A172 (cell line): ENCODE measurements at places on chromosomes 11 and 22. TPM values are rescaled to one million over a fixed set of nuclear protein-coding genes. Genes with fewer than 3 reads are reported as not detected.

- no peak for DNase-seq
Observed at GRCh38 chr11:125170001-125170509, 5.5 kb downstream of the PKNOX2 start.

DNA sequence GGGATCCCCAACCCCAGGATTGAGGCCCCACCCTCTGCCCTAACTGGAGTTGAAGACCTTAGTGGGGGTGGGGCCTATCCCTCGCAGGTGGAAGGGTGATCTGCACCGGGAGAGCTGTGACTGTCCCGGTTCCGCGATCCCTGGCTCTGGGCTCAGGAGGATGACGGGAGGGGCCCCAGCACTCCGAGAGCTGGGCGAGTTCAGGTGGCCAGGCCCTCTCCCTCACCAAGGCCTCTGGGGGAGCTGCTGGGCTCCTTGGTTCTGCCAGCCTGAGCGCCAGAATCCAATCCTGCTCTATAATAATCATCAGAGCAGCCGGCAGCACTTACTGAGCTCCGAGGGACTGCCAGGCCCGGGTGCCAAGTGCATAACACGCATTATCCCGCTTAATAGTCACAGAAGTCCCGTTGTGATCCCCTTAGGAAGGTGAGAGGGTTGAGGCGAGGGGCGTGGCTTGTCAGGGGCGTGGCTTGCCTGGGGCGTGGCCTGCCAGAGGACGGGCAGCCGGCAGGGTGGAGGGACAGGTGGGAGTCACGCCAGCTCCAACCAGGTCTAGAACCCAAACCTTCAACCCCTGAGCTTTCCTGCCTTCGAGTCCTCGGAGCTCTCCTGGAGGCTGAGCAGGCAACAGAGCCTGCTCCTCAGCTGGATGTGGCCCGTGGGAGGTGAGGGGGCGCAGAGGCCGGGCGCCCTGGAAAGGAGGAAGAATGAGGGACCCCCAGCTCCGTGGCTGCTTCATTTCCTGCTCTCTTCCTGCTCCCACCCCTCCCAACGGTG, 7.3 kb upstream of the SYT7 start:
- DNase-seq, result no peak

- DNase-seq, result peak; percentile 85
Observed at GRCh38 chr11:73393479-73394415, 17.5 kb downstream of the RELT start.

DNA sequence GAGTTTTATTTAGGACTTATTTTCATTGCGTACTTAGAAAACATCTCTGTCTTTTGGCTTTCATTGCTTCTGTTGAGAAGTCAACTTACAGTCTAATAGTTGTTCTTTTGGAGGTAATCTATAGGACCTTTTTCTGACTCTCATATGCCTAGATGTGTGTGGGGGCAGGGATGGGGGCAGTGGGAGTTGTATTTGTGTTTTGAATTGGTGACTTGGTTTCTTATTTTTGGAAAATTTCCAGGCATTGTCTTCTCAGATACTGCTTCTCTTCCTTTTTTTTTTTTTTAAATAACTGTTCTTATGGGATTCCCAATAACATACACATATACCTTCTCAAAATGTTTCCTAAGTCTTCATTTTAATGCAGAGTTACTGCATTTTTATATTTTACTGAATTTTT, 58.0 kb downstream of the FAR1 start:
- no peak for DNase-seq

DNA sequence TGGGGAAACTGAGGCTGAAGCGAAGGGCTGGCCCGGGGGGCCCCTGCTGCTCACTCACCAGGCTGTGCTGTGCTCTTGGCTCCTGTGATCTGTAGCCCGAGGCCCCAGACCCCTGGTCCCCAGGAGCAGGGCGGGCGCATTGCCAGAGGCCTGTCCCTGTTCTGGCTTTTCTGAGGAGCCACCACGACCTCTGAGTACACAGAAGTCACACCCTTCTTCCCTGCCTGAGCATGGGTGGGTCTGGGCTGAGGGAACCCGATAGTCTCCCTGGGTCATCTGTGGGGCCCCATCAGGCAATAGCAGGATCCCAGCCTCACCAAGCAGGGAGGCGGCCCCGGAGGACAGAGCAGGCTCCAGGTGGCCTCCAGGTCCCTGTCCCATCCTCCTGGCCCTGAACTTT, 5.1 kb downstream of the CASTOR1 start:
- no peak for DNase-seq

DNA sequence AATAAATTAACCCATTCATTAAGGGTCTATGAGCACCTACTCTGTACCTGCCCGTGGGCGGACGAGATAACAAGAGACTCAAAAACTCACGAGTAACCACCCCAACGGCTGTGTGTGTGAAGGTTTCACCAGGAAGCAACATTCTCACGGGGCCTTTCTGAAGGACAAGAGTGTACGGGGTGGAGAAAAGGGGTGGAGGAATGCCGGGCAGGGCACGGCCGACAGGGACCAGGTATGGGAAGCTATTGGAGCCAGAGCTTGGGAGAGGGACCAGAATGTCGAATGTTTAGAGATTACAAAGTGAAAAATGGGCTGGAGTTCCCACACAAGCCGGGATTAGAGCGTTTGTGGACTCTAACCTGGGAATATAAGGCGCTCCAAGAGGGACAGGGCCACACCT, 1.6 kb downstream of the KMT5B start:
- no peak for DNase-seq

GRCh38 chr11:16841481-16841880, 103.0 kb downstream of the C11orf58 start:
- no peak for DNase-seq

DNA sequence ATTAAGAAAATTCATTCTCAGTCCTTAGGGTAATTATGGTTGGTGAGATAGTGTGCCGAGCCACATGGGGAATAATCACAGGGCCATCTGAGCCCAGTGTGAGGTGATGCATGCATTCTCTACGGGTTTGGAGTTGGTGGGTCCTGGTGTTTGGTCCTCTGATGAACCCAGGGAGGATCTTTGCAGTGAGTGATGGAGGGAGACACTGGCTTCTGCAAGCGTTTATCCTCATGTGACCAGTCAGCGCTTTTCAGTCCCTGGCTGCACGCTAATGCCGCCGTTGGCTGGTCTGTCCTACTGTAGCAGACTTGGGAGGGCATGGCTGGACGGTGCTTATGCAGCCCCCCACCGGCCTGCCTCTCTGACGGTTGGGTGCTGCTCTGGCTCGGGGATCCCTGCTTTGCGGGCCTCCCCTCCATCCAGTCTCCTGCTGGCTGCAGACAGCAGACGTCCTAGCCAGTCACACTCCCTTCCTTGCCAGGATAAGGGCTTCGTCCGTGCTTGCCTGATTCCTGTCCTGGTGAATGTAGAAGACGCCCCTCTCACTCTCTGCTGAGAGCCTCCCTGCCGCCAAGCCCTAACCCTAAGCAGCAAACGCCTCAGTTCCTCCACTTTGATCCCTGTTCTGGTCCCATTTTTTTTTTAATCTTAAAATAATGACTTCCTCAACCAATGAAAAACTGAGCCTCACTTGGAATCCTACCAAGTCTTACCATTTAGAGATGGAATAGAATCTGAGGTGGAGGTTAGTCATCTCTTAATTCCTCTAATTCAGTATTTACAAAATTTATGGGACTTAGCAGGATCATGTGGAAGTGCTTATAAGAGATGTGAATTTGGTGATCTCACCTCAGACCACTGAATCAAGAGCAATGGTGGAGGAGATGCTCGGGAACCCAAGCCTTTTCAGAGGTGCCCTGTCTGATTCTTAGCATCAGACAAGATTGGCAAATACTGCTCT, 143.7 kb upstream of the SORL1-AS1 start:
- peak; percentile 43 for DNase-seq

- no peak for DNase-seq
Observed at GRCh38 chr11:17859552-17859951, 125.0 kb downstream of the KCNC1 start.

- DNase-seq, result no peak
Observed at GRCh38 chr11:124941703-124942102, 5.9 kb upstream of the HEPACAM start.

DNA sequence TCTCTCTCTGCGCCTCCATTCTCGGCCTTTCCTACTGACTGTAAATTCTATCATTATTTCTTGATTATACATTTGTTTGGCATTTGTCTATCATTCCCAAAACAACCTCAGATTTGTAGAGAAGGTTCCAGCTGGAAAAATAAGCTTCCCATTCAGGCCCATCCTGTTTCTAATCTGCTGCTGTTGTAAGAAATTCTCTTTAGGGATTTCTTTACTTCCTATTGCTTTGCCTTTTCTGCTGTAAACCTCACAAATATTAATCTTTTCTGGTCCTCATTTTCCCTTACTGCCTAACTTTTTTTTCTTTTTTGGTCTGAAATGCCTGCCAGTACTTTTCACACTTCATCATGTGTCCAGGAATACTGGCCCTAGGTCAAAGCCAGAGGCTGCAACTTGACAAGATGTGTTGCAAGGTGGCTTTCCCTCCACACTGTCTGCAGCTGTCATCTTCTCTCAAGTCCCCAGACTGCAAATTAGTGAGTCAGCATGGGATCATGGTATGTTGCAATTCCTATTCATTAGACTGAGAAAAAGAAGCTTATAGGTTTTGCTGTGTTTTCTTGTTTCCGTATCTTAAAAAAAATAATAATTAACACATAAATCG, 858.7 kb upstream of the CHORDC1 start:
- DNase-seq, result peak; percentile 13

KRTAP5-8 gene
- not detected in 2 replicates for total RNA-seq

POU2AF1 gene
- total RNA-seq, result not detected in 2 replicates

IGF2 gene
- 0.67 and 0.90 TPM in 2 replicates for total RNA-seq

NF2 gene
- 3.7 and 5.3 TPM in 2 replicates for total RNA-seq

OR52E1 gene
- total RNA-seq, result not detected in 2 replicates

HTR3A gene
- not detected in 2 replicates for total RNA-seq

OPCML gene
- not detected in 2 replicates for total RNA-seq

OR52E8 gene
- total RNA-seq, result not detected in 2 replicates

MAPK8IP2 gene
- total RNA-seq, result 7.9 and 10.8 TPM in 2 replicates

TCN1 gene
- 0.12 TPM in 1 of 2 replicates, not detected in the other for total RNA-seq
